CD8-positive, alpha-beta memory T cell (primary cell): ENCODE measurements at places on chromosomes 3 and 15. TPM values are rescaled to one million over a fixed set of nuclear protein-coding genes. Genes with fewer than 3 reads are reported as not detected.

DNA sequence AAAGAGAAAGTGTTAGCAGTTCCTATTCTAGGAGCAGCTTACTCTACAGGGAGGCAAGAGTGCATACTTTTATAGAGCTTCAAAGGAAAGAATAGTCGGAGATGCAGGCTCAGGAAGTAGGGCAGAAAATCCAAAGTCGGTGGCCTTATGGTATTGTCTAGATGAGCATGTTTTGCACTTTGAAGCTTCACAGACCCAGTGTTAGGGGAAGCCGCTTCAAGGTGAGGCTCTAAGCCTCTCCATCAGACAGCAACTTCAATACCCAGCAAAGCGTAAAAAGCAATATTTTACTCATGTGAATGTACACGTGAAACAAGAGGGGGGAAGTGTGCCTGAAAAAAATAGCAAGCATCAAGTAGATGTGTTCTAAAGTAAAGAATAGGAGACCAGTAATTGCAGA is 125.6 kb upstream of the RASGRP1 start:
- no peak for DNase-seq
- H3K4me3 ChIP-seq, result no peak overlapping the region
- no peaks in the 10 kb centered on the region for H3K27me3 ChIP-seq
- H3K36me3 ChIP-seq, result no peaks in the 10 kb centered on the region

- no peaks in the 10 kb centered on the region for H3K36me3 ChIP-seq
- DNase-seq, result no peak
- no peaks in the 10 kb centered on the region for H3K27me3 ChIP-seq
- no peak overlapping the region for H3K27ac ChIP-seq
These were observed 192.1 kb upstream of the TTC14 start for GRCh38 chr3:180409883-180410282.

DNA sequence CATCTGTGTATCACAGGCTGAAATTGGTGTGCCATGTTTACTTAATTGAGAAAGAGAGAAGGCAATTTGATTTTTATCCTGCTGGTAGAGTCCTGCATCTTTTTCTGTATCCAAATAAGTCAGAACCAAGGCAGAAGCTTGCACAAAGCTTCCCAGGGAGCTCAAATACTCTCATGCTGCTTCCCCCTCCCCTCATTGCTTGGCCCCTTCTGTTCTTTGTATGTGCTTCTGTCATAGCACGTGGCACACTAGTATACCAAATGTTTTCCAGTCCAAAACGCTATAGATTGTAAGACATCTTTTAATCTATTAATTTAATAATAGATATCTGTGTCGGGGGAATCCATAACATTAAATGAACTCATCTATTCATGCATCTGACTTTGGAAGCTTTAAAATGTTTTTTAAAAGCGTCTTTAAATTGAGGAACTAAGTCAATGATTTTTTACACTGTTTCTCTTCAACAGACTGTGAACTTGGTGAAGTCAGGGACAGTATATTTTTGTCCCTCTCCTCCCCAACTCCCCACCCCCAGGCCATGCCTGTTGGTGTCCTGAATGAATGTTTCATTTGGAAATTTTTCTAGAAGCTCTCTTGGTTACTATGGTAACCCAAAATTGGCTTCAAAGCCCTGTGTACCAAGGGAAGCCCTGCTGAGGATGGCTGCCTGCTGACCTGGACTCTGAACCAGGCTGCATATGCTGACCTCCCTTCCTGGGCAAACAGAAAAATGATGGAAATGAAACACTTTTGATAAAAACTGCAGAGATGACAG is 26.2 kb upstream of the SLC35G2 start:
- no peak overlapping the region for H3K4me3 ChIP-seq
- H3K36me3 ChIP-seq, result no peaks in the 10 kb centered on the region
- no peaks in the 10 kb centered on the region for H3K27me3 ChIP-seq
- H3K27ac ChIP-seq, result no peak overlapping the region
- DNase-seq, result no peak

GRCh38 chr3:17733215-17733614 is 9.2 kb downstream of the TBC1D5 start:
- H3K4me1 ChIP-seq, result no peaks in the 10 kb centered on the region
- no peak for DNase-seq
- H3K4me3 ChIP-seq, result no peak overlapping the region
- H3K36me3 ChIP-seq, result no peaks in the 10 kb centered on the region
- H3K27ac ChIP-seq, result no peak overlapping the region

- H3K4me3 ChIP-seq, result no peak within 1 kb of the TSS
- no peak for DNase-seq
- H3K4me1 ChIP-seq, result no peaks in the 10 kb centered on the region
- peak within 1 kb of the TSS; percentile 47 for H3K27ac ChIP-seq
- H3K27me3 ChIP-seq, result no peaks in the 10 kb centered on the region
These were observed at the start of gene CALML4 for GRCh38 chr15:68204776-68205557. CALML4 (minus strand) TSS chr15:68205332; CDS start chr15:68205247, 85 bp downstream.

The PYGO1 gene
- 0.07 TPM for total RNA-seq

DNA sequence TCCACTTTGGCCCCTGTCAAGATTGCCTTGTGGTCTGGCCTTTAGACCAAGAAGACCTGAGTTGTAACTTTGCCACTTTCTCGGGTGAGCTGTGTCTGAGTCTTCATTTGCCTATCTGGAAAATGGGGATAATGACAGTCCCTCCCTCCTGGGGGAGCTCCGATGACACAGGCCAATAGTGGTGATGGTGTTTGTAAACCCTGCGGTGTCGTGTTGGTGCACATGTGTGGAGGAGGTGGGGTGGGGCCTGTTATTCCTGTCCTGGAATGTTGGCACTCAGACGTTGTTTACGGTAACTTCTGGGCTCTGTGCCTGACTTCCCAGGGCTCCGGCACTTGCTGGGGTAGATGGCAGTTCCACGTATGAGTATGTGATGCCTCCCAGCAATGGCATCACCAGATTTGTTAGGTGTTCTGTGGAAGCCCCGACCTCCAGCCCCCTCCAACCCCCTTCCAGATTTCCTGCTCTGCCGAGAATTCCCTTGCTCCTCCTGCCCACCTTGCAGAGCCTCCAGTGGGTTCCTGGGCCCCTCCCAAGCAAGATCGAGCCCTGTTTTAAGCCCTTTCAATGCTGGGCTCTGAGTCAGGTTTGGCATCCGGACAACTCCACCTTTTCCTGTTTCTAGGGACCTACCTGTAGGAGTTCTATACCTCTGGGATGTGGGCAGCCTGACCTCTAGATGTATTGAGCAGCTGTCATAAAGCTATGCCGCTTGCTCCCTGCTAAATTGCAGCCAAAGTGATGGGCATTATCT is 31.4 kb downstream of the HRH1 start:
- H3K27me3 ChIP-seq, result no peaks in the 10 kb centered on the region
- DNase-seq, result no peak
- H3K4me3 ChIP-seq, result no peak overlapping the region
- H3K36me3 ChIP-seq, result no peaks in the 10 kb centered on the region

- peaks cover 39% of the 10 kb centered on the region for H3K36me3 ChIP-seq
- H3K27ac ChIP-seq, result no peak overlapping the region
- no peak for DNase-seq
- no peak overlapping the region for H3K4me3 ChIP-seq
- H3K27me3 ChIP-seq, result no peaks in the 10 kb centered on the region
- peaks cover 21% of the 10 kb centered on the region for H3K4me1 ChIP-seq
These were observed 52.4 kb downstream of the HEG1 start for GRCh38 chr3:125003369-125003853.

- no peak for DNase-seq
- H3K27me3 ChIP-seq, result no peaks in the 10 kb centered on the region
- no peak overlapping the region for H3K4me3 ChIP-seq
- H3K4me1 ChIP-seq, result peaks cover 25% of the 10 kb centered on the region
These were observed 3.9 kb downstream of the PRKCD start for GRCh38 chr3:53164911-53165310.

DNA sequence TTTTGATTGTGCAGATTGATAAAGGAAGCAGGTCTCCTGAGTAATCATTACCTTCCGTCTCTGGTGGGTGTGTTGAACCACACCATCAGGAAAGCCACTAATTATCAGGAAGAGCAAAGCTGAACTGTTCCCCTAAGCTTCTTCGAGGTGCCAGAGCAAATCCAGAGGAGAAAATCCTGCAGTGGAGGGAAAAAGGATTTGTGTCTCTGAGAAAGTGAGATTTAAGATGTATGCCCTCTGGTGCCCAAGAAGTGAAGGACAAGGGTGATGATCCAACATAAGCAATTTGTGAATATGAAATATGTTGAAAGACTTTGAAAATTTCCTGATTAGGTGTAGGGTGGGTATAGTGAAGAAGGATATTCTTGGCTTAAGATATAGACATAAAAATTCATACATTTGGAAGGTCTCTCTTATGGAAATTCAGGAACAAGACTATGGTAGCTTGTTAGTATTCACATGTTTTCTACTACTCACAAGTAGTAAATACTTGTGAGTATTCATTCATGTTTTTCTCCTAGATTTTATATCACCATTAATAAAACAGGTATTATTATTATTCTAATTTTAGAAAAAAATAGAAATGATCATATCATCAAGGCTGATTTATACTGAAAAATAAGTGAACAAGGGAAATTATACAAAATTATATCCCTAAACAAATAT is 34.8 kb downstream of the COMMD2 start:
- H3K36me3 ChIP-seq, result no peaks in the 10 kb centered on the region
- H3K4me1 ChIP-seq, result no peaks in the 10 kb centered on the region
- H3K27me3 ChIP-seq, result no peaks in the 10 kb centered on the region
- DNase-seq, result no peak
- H3K27ac ChIP-seq, result no peak overlapping the region

- no peak overlapping the region for H3K4me3 ChIP-seq
- no peak overlapping the region for H3K27ac ChIP-seq
- no peak for DNase-seq
- no peaks in the 10 kb centered on the region for H3K4me1 ChIP-seq
These were observed 36.7 kb downstream of the ABTB1 start for GRCh38 chr3:127709320-127710060.

DNA sequence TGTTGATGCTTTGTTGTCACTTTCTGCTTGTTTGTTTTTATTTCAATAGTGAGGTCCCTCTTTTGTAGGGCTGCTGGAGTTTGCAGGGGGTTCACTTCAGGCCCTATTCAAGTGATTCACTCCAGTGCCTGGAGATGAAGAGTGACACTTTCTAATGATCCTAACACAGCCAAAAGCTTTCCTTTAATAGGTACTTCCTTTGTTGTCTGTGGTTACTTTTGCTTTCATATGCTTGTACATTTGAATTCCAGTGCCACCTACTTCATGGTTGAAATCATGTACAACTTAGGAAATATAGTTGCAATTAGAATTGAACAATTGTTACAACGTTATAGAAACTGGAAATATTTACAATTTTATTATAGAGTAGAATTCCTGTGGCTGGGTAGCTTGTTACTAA is 466.8 kb upstream of the EPHA3 start:
- no peak overlapping the region for H3K27ac ChIP-seq
- no peak for DNase-seq
- H3K36me3 ChIP-seq, result no peaks in the 10 kb centered on the region
- no peaks in the 10 kb centered on the region for H3K27me3 ChIP-seq
- H3K4me1 ChIP-seq, result no peaks in the 10 kb centered on the region

DNA sequence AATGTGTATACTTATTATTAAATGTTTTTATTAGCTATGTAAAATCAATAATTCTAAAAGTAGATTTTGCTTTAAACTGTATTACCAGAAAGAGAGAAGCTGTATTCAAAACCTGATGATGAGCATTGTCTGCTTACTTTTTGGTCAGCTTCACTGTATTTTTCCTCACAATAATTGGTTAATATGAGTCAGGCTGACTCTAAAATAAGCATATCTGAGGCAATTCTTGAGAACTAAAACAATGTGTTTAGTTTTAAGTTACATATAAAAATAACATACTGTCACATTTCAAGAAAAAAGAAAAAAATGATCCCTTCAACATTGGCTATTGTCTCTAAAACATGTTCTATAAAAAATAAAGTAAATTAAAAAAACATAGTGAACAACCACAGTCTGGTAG is 66.1 kb downstream of the EPHA3 start:
- H3K4me3 ChIP-seq, result no peak overlapping the region
- no peak overlapping the region for H3K27ac ChIP-seq
- H3K36me3 ChIP-seq, result no peaks in the 10 kb centered on the region

DNA sequence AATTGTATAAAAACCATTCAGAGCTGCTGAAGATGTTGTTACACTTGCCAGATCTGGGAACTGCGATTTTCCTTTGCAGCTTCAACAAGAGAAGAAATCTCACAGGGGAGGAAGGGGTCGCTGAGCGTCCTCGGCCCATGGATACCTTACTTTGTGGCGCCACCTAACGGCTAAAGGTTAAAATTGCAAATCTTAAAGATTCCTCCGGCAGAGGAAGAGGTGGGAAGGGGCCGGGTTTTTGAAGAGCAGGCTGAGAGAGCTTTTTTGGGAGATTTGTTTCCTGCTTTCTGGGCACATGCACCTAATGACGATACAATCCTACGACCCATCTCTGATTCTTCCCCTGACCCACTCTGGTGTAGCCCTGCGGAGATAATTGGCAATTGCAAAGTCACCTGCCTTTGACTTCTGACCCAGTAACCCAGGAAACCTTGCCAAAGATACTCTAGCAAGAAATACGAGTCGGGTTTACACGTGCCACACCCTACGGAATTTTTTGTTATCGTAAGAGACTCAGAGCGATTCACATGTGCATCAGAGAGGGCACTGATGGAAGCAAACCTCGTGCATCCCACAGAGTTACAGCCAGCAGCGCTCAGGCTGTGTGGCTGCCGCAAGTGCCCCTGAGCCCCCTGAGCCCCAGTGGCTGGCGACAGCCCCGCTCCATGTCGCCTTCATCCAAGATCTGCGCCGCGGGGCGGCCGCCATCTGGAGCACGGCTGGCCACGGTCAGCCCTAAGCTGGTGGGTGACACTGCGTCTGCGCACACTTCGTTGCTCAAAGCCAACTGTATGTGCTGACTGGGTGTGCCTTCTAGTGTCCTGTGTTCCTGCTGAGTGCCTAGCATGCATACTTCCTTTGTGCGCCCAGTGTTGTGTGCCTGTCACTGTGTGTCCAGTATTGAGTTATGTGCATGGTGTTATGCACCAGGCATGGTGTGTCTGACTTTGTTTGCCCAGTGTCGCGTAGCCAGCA is 55.2 kb upstream of the CHRNA7 start:
- H3K4me1 ChIP-seq, result no peaks in the 10 kb centered on the region
- no peaks in the 10 kb centered on the region for H3K27me3 ChIP-seq
- DNase-seq, result no peak
- no peaks in the 10 kb centered on the region for H3K36me3 ChIP-seq
- no peak overlapping the region for H3K27ac ChIP-seq

DNA sequence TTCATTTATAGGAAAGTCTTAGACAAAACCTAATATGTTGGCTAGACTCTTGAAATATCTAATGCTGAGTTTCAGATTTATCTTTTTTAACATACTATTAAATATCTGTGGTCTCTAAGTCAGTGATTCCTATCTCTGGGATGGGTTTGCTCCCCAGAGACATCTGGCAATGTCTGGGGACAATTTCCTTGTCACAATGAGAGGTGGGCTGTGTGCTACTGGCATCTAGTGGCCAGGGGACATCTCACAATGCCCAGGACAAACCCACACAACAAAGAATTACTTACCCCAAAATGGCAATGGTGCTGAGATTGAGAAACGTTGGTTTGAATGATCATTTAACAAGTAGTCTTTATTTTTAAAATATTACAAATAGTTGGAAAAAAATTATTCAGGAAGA is 602.1 kb downstream of the MAGI1 start:
- H3K27me3 ChIP-seq, result no peaks in the 10 kb centered on the region
- H3K4me3 ChIP-seq, result no peak overlapping the region
- H3K4me1 ChIP-seq, result no peaks in the 10 kb centered on the region
- H3K36me3 ChIP-seq, result no peaks in the 10 kb centered on the region

The FAM3D gene
- total RNA-seq, result not detected

- DNase-seq, result no peak
- no peaks in the 10 kb centered on the region for H3K36me3 ChIP-seq
- H3K27ac ChIP-seq, result no peak overlapping the region
- no peak overlapping the region for H3K4me3 ChIP-seq
- H3K4me1 ChIP-seq, result no peaks in the 10 kb centered on the region
- H3K27me3 ChIP-seq, result no peaks in the 10 kb centered on the region
These were observed 179.4 kb downstream of the SATB1 start for GRCh38 chr3:18245721-18246120.

The SCAPER gene
- total RNA-seq, result 16.0 TPM
